ENCODE measurements at places on chromosomes 3 and 15. TPM values are rescaled to one million over a fixed set of nuclear protein-coding genes. Genes with fewer than 3 reads are reported as not detected.

The SEMA5B gene
- total RNA-seq = 0.37 TPM

The CISH gene
- 6.9 TPM for total RNA-seq

The TMEM40 gene
- total RNA-seq = 61.0 TPM

The CHL1 gene
- 0.05 TPM for total RNA-seq

The KLHL40 gene
- total RNA-seq = not detected

The GHSR gene
- not detected for total RNA-seq

The TRIM71 gene
- total RNA-seq = not detected

The ERC2 gene
- 0.56 TPM for total RNA-seq

The MESP1 gene
- total RNA-seq = not detected

The SEMA3F gene
- total RNA-seq = 183 TPM

The TRIM59 gene
- total RNA-seq = 8.2 TPM

The GADL1 gene
- not detected for total RNA-seq

The APOD gene
- 5.6 TPM for total RNA-seq

The ACAN gene
- not detected for total RNA-seq

The LYZL4 gene
- not detected for total RNA-seq

The SEMA3G gene
- 0.21 TPM for total RNA-seq

The GYG1 gene
- total RNA-seq = 24.4 TPM

The CBLB gene
- total RNA-seq = 19.3 TPM

The TOPAZ1 gene
- total RNA-seq = not detected

Measured in airway epithelial cell (primary cell).